ENCODE measurements at places on chromosomes 13 and 19. TPM values are rescaled to one million over a fixed set of nuclear protein-coding genes. Genes with fewer than 3 reads are reported as not detected.

- no peaks in the 10 kb centered on the region for H3K36me3 ChIP-seq
- H3K4me1 ChIP-seq, result peaks cover 6% of the 10 kb centered on the region
- H3K4me3 ChIP-seq, result no peak overlapping the region
- DNase-seq, result no peak
Measured at GRCh38 chr19:2012941-2013682, 2.4 kb downstream of the BTBD2 start.

DNA sequence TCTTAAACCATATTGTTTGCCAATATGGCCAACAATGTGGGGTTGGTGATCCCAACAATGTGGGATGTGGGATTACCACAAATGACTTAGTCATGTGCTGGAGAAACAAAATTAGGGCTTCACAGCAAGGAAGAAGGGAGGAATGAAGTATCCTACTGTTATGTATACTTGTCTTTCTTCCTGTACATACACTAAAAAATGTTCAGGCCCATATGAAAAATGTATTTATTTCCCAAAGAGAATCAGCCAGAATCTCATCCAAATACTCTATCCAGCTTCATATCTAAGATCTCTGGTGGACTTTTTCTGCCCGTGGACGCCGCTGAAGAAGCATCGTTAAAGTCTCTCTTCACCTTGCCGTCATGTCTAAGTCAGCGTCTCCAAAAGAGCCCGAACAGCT, at the start of gene HNRNPA1L2:
TSS of gene HNRNPA1L2 (plus strand) at position 301 of the 400 bp plus-strand sequence. CDS start at position 363, 62 bp downstream.
- no peak within 1 kb of the TSS for H3K27ac ChIP-seq
- DNase-seq, result no peak
- no peak within 1 kb of the TSS for H3K4me3 ChIP-seq
- H3K27me3 ChIP-seq, result no peaks in the 10 kb centered on the region

DNA sequence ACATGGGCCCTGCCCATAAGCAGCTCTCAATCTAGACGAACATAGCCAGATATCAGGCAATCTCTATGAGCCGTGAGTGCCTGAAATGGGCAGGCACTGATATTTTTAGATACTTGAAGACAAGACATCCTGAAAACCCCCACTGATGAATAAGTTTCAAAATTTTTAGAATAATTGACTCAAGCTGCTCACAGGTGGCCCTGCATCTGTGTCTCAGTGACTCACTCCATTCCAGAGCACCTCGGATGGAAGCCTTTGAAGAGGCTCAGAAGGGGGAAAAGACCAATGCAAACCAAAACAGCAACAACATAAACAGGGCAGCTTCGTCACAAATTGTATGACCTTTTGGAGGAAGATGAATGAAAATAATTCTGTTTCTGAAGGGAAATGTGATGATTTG, 42.8 kb upstream of the SLC46A3 start:
- no peaks in the 10 kb centered on the region for H3K36me3 ChIP-seq
- H3K27me3 ChIP-seq, result no peaks in the 10 kb centered on the region
- no peak overlapping the region for H3K27ac ChIP-seq
- no peaks in the 10 kb centered on the region for H3K4me1 ChIP-seq
- H3K4me3 ChIP-seq, result no peak overlapping the region
- DNase-seq, result no peak

DNA sequence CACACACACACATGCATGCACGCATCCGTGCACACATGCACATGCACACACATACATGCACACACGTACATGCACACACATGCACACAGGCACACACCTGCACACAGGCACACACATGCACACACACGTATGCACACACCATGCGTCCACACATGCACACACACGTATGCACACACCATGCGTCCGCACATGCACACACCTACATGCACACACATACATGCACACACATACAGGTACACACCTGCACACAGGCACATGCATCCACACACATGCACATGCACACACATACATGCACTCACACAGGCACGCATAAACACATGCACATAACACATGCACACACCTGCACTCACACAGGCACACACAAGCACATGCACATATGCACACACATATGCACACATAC, 112.1 kb downstream of the DPF1 start:
- no peaks in the 10 kb centered on the region for H3K36me3 ChIP-seq
- H3K4me3 ChIP-seq, result no peak overlapping the region
- H3K27me3 ChIP-seq, result no peaks in the 10 kb centered on the region
- no peak overlapping the region for H3K27ac ChIP-seq
- no peak for DNase-seq
- H3K4me1 ChIP-seq, result no peaks in the 10 kb centered on the region

DNA sequence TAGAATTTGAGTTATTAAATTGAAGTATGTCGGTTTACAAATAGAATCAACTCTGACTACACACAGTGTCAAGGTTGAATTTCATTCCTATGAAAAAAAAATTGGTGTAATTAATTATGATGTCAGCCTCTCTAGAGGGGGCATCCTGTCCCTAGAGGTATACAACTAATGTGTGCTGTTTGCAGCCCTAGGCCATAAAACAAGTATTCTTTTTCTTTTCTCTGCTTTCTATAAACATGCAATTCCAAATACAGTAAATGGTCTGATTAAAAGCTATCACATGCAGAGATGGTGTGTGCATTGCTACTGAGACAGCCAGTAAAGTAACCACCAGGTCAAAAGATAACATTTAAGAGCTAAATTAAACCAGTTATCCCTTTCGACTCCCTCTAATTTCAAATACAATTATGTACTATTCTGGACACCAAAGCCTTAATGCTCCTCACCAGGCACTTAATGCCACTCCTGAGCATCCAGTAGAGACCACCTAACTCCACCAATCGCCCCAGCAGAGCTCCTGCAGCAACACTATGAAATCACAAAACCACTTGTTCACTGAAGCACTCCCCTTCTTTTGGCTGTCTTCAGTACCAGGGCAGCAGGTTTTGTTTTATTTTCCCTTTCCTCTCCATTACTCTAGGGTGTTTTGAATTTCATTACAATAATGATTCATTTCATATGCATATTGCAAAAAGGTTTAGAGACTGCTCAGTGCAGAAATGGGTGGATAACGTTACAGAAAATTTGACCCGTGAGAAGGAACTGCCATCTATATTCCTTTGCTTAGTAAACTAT, 426.9 kb downstream of the PCDH9 start:
- H3K27ac ChIP-seq, result no peak overlapping the region
- no peak for DNase-seq
- no peaks in the 10 kb centered on the region for H3K4me1 ChIP-seq
- no peak overlapping the region for H3K4me3 ChIP-seq

DNA sequence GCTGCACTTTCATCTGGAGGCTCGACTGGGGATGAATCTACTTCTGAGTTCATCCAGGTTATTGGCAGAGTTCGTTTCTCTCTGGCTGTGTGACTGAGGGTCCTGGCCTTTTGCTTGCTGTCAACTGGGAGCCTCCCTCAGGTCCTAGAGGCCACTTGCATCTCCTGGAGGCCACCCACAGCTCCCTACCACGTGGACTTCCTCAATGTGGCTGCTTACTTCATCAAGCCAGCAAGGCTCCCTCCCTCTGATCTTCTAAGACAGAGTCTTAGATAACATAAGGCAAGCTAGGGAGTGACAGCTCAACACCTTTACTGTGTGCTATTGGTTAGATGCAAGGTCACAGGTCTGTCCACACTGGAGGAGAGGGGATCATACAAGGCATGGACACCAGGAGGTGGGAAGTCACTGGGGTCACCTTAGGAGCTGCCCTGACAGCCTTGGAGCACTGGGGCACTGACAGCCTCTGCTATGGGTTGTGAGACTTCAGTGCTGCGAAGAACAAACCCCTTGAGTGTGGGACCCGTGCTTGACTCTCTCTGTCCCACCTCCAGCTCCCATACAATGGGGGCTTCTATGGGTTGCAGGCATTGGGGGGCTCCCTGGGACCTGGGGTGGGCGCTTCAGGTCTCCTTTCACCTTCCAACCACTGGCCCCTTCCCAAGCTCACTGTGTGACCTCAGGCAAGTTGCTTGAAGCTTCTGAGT, 5.3 kb downstream of the FAM187B start:
- H3K36me3 ChIP-seq, result no peaks in the 10 kb centered on the region
- DNase-seq, result no peak
- no peaks in the 10 kb centered on the region for H3K27me3 ChIP-seq
- H3K4me3 ChIP-seq, result no peak overlapping the region
- no peak overlapping the region for H3K27ac ChIP-seq

The MCOLN1 gene
- total RNA-seq, result 11.5 TPM

The MEDAG gene
- 95.4 TPM for total RNA-seq

Data from breast epithelium (tissue), 4 donors.